SK-MEL-5 (cell line): ENCODE measurements at places on chromosomes 5 and 9. TPM values are rescaled to one million over a fixed set of nuclear protein-coding genes. Genes with fewer than 3 reads are reported as not detected.

DNA sequence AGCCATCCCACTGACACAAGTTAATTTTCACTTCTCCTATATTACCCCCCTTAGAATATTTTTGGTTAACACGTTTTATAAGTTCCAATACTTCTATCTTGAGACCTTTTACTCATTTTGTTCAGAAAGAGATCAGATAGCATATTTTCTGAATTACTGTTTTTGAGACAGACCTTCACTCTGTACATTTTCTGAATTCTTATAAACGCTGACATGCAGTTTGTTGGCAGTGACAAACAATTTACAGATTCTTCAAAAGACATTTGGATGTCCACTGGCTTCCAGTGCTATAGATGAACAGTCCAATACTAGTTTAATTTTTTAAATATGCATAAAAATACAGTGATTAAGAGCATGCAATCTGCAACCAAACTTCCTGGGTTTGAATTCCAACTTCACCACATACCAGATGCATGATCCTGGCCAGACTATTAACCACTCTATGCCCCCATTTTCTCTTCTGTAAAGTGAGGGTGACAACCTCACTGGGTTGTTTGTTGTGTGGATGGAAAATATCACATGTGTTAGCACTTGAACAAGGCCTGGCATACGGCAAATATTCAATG is 142.1 kb downstream of the AGTPBP1 start:
- no peak for DNase-seq

The ADAMTSL1 gene
- not detected in 2 replicates for total RNA-seq

DNA sequence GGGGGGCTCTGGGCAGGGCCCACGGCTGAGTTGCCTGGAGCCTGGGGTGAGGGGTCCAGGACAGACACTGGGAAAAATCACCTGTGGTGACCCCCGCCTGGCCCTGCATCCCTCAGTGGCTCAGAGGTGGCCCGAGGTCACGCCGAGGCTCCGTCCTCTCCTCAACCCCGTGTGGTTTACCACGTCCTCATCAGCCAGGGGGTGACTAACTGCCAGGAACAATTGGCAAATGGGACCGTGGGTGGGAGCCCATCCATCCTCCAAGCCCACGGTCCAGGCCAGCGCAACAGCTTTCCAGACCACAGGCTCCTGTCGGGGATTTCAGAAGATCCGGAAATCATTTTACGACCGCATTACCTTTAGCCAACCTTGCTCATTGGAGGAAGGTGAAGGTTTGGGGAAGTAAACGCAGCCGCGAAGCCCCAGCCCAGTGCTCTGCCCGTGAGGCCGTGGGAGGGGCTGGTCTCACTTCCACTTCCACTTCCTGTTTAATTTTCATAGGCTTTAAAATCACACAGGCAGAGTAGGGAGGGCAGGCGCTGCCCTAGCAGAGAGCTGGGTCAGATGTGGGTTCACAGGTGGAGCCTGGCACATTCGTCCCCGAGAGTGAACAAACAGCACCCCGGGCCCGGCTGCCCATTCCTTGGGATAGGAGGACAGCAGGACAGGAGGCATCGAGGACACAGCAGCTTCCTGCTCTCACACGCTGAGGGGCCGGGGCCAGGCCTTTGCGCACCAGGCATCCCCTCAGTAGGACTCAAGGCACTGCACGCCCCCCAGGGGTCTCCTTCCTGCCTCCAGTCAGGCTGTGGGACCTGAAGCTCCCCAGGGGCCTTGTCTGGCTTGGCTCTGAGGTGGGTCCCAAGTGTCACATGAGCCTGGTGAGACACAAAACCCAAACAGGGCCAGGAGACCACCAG is 19.8 kb upstream of the SLC9A3 start:
- DNase-seq, result no peak

GRCh38 chr5:170551622-170552021 is 47.8 kb downstream of the KCNIP1 start:
- no peak for DNase-seq

GRCh38 chr5:135220394-135221186 is 178.4 kb downstream of the MACROH2A1 start:
- DNase-seq, result no peak

The RPL7A gene
- total RNA-seq, result 2,381 and 2,529 TPM in 2 replicates
